ENCODE measurements at places on chromosomes 1 and 21.

DNA sequence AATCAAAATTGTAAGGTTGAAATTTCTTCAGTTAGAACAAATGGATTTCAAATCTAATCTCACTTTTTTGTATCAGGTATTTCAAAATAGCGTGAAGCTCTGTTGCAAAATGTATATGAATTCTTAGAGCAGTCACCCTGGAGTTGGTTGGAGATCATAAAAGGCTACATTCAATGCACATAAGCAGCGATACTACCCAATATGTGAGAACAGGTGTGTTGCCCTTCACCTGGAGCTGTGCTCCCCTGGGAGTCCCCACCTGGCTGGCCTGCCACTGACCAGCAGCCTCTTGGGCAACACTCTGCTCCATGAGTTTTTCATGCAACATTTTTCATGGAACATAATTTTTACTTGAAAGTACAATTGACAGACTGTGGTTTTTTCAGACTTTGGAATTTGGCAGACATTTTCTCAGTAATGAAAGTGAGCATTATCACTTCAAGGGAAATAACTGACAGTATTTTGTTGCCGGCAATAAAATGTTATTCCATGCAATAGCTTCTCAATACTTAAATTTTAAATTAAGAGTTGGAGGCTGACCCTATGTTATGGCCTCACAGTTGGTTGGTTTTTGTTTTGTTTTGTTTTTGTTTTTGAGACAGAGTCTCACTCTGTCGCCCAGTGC lies 95.1 kb downstream of the ST3GAL3 start:
- no peak for DNase-seq

GRCh38 chr1:12327566-12327965 lies 97.7 kb downstream of the VPS13D start:
- DNase-seq: no peak

- DNase-seq: no peak
Observed at GRCh38 chr1:14738235-14738634, 139.8 kb downstream of the KAZN start.

GRCh38 chr21:27201197-27201596 lies 234.3 kb upstream of the ADAMTS5 start:
- no peak for DNase-seq

DNA sequence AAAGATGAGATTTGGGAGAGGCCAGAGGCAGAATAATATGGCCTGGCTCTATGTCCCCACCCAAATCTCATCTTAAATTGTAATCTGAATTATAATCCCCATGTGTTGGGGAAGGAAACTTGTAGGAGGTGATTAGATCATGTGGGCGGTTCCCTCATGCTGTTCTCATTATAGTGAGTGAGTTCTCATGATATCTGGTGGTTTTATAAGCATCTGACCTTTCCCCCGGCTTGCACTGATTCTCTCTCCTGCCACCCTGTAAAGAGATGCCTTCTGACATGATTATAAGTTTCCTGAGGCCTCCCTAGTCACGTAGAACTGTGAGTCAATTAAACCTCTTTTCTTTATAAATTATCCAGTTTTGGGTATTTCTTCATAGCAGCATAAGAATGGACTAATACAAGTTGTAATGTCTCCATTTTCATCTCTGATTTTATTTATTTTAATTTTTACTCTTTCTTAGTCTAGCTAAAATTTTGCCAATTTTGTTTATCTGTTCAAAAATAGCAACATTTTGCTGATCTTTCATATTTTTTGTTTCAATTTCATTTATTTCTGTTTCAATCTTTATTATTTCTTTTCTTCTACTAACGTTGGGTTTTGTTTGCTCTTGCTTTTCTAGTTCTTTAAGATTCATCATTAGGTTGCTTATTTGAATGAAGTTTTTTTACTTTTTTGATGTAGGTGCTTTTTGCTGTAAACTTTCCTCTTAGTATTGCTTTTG lies 67.0 kb upstream of the ZRANB2 start:
- no peak for DNase-seq

DNA sequence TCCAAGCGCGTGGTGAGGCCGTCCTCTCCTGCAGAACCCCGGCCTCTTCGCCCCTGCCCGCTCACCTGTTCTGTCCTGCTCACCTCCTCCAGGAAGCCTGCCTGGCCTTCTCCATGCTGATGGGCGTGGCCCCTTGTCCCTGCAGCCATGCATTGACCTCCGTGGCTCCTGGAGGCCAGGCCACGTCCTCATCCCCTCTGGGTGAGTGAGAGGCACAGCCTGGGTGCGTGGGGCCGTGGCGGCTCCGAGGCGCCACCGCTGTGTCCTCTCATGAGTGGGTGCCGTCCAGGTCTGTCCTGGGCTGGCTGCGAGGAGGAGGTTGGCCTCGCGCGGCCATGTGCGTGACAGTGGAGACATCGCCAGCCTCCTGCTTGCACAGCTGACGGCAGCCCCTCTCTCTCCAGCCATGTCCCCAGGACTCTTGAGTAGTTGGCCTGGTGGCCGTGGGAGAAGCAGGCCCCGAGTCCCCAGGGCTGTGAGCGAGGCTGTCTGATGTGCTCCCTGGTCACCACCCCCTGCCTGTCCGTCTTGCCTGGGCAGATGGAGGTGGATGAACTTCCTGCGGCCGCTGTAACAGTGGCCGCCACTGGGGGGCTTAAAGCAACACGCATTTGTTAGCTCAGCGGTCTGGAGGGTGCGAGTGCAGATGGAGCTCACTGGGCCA lies 58.1 kb downstream of the PRKCZ start:
- no peak for DNase-seq

DNA sequence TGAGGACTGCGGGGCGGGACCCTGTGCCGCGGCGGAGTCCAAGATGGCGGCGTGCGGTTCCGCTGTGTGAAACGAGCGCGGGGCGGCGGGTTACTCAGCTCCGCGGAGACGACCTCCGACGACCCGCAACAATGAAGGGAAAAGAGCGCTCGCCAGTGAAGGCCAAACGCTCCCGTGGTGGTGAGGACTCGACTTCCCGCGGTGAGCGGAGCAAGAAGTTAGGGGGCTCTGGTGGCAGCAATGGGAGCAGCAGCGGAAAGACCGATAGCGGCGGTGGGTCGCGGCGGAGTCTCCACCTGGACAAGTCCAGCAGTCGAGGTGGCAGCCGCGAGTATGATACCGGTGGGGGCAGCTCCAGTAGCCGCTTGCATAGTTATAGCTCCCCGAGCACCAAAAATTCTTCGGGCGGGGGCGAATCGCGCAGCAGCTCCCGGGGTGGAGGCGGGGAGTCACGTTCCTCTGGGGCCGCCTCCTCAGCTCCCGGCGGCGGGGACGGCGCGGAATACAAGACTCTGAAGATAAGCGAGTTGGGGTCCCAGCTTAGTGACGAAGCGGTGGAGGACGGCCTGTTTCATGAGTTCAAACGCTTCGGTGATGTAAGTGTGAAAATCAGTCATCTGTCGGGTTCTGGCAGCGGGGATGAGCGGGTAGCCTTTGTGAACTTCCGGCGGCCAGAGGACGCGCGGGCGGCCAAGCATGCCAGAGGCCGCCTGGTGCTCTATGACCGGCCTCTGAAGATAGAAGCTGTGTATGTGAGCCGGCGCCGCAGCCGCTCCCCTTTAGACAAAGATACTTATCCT lies 430 bp downstream of the RBM15 start:
- peak; percentile 49 for DNase-seq

- DNase-seq: no peak
Observed at GRCh38 chr1:2323451-2323974, 67.8 kb downstream of the MORN1 start.

DNA sequence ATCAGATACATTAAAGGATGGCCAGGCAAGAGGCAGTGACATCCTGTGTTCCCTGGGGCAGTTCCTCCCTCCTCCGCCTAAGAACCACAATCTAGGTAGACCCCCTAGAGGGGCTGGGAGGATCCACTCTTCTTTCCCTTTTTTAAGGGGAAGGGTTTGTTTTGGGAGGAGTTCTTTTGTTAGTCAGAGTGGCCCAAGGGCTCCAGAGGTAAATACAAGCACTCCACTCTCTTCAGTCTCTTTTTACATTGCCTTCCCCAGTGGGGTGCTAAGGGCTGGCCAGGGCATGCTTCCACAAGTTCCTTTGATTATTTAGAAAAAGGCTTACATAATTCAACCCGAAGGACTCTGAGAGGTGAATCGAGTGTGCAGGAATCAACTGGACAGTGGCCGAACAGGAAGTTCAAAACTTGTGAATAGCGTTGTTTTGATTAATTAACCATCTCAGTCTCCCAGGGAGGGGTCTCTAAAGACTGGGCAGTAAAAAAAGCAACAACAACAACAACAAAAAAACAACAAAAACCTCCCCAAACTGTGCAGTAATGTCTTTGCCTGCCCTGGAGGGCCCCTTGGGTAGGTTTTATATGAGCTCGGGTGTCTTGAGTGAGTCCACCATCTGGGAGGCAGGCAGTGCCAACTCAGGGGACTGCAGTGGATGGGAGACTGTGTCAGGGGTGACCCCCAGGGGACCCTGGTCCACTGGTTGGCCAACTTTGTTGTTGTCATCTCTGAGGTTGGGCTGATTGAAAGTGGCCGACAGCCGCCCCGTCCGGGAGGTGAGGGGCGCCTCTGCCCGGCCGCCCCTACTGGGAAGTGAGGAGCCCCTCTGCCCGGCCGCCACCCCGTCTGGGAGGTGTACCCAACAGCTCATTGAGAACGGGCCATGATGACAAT lies 33.2 kb upstream of the ENO1 start:
- DNase-seq: no peak

- DNase-seq: no peak
Observed at GRCh38 chr1:2587860-2588571, 1.4 kb downstream of the PRXL2B start.

GRCh38 chr1:108560874-108561459 lies 1.1 kb downstream of the EEIG2 start:
- DNase-seq: no peak

- peak; percentile 54 for DNase-seq
Observed at GRCh38 chr1:199243423-199244061, 604.7 kb downstream of the PTPRC start.

GRCh38 chr1:160779626-160780397 lies 16.2 kb upstream of the LY9 start:
- DNase-seq: peak; percentile 31

GRCh38 chr1:11052839-11053757 lies 6.1 kb upstream of the MASP2 start:
- no peak for DNase-seq

- DNase-seq: no peak
Observed at GRCh38 chr1:236159704-236160539, 17.6 kb downstream of the GPR137B start.

GRCh38 chr1:215704089-215704860 lies 137.2 kb downstream of the KCTD3 start:
- no peak for DNase-seq

DNA sequence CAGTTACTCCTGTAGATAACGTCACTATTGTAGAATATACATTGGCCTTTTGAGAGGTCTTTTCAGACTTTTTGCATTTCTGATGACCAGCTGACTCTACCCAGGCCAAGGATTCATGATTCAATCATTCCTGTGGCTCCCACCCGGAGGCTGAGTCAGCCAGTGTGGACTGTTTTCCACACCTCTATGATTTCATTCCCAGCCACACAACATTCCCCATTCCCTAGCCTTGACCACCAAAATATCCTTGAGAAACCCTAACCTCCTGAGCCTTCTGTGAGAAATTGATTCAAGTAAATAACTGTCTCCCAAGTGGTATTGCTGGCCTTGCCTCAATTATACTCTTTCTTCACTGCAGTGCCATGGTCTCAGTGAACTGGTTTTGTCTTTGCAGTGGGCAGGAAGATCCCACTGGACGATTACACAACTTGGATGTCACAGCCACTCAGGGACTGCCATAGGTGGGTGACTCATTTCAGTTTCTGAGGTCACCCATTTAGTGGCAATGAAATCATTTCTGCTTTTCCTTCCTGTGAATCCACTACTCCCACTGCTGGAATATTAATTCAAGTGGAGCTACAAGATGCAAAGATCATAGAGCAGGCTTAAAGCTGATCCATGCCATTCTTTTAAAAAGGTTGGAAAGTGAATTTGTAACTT lies 518.6 kb upstream of the ZP4 start:
- no peak for DNase-seq

- no peak for DNase-seq
Observed at GRCh38 chr1:7253118-7253480, 467.8 kb downstream of the CAMTA1 start.

DNA sequence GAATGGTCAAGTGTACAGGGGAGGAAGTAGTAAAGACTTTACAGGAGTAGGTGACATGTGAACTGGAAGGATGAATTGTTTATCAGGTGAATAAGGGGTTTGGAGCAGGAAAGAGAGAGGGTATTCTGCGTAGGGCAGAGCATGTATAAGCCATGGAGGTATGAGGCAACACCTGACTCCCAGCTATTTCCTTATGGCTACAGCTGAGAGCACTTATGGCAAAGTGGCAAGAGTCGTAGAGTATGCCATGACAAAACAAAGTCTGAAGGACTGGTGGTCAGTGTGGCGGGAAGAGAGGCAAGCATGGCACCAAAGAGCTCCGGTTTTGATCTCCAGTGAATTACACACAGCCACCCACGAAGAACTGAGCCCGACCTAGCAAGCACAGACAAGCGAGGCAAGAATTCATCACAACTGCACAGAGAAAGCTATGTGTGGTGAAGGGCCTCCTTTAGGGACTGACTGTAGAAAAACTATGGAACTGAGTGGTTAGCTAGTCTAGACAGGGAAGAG lies 9.0 kb upstream of the ELOVL1 start:
- no peak for DNase-seq

GRCh38 chr1:243452092-243452491 lies 196.3 kb downstream of the SDCCAG8 start:
- no peak for DNase-seq
